ENCODE measurements at places on chromosomes 2 and 18.

GRCh38 chr2:155424518-155424917 lies 726.0 kb downstream of the KCNJ3 start:
- no peak for DNase-seq

DNA sequence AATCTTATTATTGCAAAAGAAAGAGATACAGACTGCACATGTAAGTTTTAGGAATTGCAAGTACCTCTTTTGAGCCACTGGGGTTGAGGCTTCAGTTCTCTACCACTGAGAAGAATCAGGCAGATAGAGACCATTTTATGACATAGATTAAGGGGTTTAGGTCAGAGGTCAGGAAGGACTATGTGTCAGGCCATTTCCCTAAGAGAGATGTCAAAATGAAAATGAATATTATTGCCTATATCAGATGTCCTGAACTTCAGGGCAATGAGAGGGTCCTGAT lies 113.7 kb downstream of the GATA6 start:
- DNase-seq = no peak

GRCh38 chr2:66697366-66697765 lies 262.4 kb downstream of the MEIS1 start:
- no peak for DNase-seq

GRCh38 chr2:47034973-47035609 lies 119.5 kb upstream of the MCFD2 start:
- no peak for DNase-seq

GRCh38 chr18:13625355-13625754 lies 101.0 kb downstream of the FAM210A start:
- peak; percentile 40 for DNase-seq

- DNase-seq = no peak
Observed at GRCh38 chr2:163729636-163730273, 6.1 kb downstream of the FIGN start.

- DNase-seq = no peak
Observed at GRCh38 chr18:48452861-48453323, 43.7 kb upstream of the ZBTB7C start.

GRCh38 chr2:133641497-133641896 lies 73.2 kb upstream of the NCKAP5 start:
- DNase-seq = no peak
